ENCODE measurements at places on chromosomes 1 and 21.
A peak's percentile ranks its signal among the peaks of the same experiment; 100 is the strongest.

DNA sequence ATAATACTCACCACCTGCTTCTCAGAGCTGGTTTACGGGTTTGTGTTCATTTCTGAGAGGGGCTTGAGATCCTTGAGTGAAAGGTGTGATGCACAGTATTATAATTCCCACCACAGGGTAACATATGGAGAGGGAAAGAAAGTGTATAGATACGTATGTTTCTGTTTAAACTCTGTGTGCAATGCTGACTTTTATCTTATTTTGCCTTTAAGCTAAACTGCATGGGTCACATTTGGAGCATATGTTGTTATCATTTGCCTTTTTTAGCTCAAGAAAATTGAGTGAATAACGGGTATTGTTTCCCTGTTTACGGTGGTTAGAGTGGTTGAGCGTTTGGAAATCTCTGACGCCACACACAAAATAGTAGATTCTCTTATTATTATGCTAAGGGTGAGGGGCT lies 191.1 kb upstream of the NFIA start:
- no peak for DNase-seq

DNA sequence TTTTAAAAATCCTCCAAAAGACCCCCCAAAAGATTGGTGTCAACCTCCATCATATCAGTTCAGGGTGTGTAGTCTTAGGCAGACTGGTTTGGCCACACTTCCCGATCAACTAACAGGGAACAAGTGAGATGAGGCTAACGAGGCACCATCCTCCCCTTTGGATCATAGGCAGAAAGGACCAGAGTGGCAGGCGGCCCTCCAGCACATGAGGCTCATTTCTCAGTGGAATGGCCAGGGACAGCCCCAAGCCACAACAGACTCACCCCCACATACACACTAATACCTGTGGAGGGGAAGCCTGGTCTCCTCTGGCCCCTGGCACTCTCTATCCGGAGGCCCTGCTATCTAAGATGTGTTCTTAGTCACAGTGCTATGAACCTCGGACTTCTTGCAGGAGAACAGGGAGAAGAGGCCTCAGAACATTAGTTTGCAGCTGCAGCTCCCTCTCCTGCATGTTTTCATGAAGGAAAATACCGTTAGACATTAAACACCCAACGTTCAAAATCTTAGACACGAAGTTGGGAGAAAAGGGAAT lies 17.3 kb upstream of the CAPN2 start:
- DNase-seq = no peak

- no peak for DNase-seq
Observed at GRCh38 chr1:67339623-67340343, 32.1 kb downstream of the IL12RB2 start.

DNA sequence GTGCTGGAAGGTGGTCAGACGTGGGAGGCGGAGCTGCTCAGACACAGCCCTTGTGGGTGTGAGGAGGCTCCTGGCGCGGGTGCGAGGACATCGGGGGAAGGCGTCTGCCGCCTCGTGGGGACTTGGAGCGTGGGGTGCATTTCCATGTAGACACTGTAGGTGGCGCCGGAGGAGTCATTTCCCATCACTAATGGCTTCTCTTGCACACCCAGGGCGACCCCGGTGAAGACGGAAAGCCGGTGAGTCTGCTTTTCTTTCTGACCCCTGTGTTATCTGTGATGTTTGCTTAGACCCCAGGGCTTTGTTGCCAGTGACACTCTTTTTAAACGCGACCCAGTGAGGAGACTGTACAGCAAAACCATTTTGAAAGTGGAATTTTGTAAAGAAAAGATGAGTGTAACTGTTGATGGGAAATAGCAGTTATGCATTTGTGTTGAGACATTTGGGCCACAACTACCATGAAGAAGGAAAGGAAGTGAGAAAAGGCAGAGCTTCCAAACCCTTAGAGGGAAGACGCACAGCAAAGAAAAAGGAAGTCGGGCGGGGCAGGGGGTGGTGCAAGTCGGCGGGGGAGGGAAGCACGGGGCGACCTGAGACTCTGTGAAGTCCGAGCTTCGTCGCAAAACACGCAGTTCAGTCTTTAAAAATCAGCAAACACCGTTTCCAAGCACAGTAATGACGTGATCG lies 64.0 kb downstream of the SLC19A1 start:
- peak; percentile 76 for DNase-seq

DNA sequence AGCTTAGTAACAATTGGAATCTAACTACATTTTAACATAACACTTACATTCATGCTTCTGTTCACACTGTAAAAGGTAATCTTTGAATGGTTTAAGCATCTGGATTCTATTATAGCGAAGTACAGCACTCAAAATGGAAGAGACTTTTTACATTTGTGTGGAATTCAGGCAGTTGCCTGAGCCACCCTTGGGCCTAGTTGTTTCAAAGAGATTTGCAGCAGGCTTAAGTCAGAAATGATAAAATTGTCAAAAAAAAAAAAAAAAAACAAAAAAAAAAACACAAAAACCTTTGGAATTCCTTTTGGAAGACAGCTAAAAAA lies 199.9 kb downstream of the LYPLAL1 start:
- no peak for DNase-seq

DNA sequence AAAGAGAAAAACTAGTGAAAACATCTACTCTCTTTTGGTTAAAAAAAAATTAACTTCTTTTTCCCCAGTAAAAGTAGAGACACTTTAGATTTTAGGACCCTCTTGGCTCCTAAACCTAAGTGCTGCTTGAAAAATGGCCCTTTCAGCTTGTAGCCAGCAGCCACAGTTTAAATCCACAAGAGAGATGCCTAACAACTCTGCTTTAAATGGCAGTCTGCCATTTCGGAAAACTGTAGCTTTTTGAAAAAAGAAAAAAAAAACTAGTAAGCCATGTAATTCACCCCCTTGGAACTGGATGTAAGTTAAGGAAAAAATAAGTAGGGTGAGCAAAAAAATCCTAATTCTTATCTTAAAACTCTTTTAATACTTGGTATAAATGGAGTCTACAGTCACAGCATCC lies 56.0 kb downstream of the LHX9 start:
- no peak for DNase-seq

DNA sequence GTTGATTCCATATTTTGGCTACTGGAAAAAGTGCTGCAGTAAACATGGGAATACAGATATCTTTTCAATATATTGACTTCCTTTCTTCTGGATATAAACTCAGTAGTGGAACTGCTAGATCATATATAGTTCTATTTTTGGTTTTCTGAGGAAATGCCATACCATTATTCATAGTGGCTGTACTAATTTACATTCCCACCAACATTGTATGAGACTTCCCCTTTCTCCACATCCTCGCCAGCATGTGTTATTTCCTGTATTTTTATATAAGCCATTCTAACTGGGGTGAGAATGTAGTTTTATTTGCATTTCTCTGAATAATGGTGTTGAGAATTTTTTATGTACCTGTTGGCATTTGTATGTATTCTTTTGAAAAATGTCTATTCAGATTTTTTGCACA lies 385.2 kb downstream of the NUF2 start:
- DNase-seq = no peak

Data from activated gamma-delta T cell treated with Interleukin-2 at 50 U/mL for 16 hours (primary cell).